Fibroblast of skin of right biceps (primary cell): ENCODE measurements at places on chromosomes 2 and 18.
A peak's percentile ranks its signal among the peaks of the same experiment; 100 is the strongest.

DNA sequence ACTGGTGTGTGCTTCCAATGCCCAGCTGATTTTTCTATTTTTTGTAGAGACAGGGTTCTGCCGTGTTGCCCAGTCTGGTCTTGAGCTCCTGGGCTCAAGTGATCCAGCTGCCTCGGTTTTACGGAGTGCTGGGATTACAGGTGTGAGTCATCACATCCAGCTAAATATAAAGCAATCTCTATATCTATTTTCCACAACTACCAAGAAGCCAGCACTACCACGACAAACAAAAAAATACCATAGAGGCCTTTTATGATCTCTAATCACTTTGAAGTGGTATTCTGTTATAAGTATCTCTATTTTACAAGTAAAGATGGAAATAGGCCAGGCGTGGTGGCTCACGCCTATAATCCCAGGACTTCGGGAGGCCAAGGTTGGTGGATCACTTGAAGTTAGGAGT, 34.7 kb downstream of the C2orf74 start:
- DNase-seq = no peak

GRCh38 chr2:28359222-28360057, 33.2 kb upstream of the FOSL2 start:
- DNase-seq = peak; percentile 38

DNA sequence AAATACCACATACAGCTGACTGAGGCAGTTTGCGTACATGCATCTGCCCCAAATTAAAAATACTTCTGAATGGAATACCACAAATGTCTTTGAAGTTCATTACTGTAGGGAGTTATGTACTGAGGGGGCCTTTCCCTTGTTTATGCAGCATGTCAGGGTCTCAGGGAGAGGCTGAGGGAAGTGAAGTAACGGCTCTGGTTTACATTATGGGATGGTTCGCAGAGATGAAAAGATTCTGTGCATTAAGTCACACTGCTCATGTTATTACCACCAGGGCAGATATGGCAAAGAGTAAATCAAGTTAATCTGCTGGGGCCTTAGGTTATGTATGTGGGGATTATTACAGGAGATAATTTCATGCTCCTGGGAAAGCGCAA, 385.9 kb upstream of the RND3 start:
- peak; percentile 4 for DNase-seq

DNA sequence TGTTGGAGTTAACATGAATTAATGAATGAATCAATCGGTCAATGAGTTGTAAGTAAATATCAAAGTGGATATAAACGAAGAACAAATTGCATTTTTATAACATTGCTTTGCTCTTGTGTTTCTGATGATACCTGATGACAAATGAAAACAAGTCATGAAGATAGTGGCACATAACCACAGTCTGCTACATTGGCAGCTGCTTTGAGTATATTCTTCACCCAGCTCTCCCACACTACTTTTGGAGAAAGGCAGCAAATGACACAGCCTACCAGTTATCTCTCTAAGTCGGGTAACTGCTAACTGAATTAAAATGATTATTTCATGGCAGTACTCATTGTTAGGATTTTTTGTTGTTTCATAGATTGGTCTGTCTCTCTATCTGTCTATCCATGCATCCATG, 76.8 kb downstream of the COL5A2 start:
- DNase-seq = no peak

- DNase-seq = no peak
Measured at GRCh38 chr2:237033536-237034060, 52.1 kb upstream of the COPS8 start.

GRCh38 chr2:54772110-54772509, 48.6 kb downstream of the EML6 start:
- DNase-seq = peak; percentile 75

DNA sequence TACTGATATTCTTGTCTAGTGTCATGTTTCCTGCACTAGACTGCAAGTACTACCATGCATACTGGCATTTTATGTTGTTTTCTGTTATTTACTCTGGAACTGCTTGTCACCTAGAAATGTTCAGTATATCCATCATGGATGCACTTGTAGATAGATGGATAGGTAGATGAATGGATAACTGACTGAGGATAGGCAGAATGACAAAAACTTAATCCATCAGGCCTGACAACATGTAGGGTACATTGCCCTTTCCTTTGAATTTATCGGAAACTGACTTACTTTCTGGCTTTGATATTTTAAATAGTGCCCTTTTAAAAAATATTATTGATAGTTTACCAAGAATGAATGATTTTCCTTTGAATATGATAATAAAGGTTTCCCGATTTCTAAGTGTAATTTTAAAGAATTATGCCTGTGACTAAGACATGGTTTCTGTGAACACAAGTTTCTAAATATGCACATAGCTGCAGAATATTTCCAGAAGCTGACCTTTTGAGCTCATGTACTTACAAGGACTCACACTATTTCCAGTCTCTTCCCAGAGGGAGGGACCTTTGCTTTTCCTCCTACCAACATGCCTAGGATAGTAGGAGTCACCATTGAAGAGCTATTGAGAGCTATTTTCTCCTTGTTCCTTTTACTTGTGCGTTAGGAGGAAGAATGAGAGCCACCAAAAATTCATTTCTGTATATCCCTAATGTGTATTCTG, 81.3 kb downstream of the ANKRD12 start:
- no peak for DNase-seq

GRCh38 chr2:237156857-237157779, 71.4 kb downstream of the COPS8 start:
- peak; percentile 89 for DNase-seq

GRCh38 chr2:223457301-223457700, 144.9 kb downstream of the SCG2 start:
- DNase-seq = no peak
